ENCODE measurements at places on chromosomes 4 and X. TPM values are rescaled to one million over a fixed set of nuclear protein-coding genes. Genes with fewer than 3 reads are reported as not detected.

GRCh38 chr4:66741081-66741480 is 804.2 kb downstream of the CENPC start:
- H3K36me3 ChIP-seq = no peaks in the 10 kb centered on the region
- DNase-seq = no peak
- no peaks in the 10 kb centered on the region for H3K27me3 ChIP-seq
- no peak overlapping the region for H3K4me3 ChIP-seq
- no peak overlapping the region for H3K27ac ChIP-seq

DNA sequence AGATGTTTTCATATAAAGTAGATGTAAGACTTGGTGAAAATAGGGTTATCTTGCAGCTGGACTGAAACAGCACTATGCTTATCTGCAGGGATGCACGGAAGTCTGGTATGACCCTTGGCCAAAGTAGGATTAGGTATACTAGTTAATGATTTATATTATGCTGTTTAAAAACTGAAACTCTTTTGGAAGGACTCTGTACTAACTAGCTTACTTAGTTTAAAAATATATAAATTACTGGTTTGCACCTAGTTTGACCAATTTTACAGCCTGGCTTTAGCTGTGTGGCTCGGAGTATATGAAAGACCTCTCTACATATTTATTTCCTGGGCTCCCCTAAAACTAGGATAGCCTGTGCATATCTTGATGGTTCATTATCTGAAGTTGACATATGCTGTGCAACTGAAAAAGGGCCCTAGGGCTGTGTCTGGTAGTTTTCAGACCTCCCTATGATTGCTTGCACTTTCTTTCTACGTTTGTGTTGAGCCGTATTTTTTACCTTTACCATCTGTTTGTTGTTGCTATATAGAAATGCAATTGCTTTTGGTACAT is 89.2 kb downstream of the TMEM144 start:
- no peak overlapping the region for H3K27ac ChIP-seq
- no peaks in the 10 kb centered on the region for H3K4me1 ChIP-seq
- no peak overlapping the region for H3K4me3 ChIP-seq
- H3K27me3 ChIP-seq = no peaks in the 10 kb centered on the region

DNA sequence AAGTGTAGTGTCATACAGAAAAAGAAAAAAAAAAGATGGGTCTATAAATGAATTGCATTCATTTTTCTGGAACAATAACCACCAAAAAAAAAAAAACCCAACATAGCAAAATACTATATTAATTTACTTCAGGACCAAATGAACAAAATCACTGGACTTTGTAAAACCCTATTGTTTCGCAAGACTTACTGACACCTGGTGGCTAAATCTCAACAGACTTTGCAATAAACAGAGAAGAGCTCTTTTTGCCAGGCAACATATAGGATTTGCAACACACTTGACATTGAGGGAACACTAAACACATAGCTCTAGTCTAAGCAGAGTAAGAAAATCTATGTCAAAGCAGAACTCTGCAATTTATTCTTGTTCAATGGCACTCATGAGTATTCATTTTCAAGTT is 990.2 kb downstream of the STPG2 start:
- H3K36me3 ChIP-seq = no peaks in the 10 kb centered on the region
- DNase-seq = no peak
- H3K4me3 ChIP-seq = no peak overlapping the region
- H3K27ac ChIP-seq = no peak overlapping the region
- H3K4me1 ChIP-seq = no peaks in the 10 kb centered on the region

DNA sequence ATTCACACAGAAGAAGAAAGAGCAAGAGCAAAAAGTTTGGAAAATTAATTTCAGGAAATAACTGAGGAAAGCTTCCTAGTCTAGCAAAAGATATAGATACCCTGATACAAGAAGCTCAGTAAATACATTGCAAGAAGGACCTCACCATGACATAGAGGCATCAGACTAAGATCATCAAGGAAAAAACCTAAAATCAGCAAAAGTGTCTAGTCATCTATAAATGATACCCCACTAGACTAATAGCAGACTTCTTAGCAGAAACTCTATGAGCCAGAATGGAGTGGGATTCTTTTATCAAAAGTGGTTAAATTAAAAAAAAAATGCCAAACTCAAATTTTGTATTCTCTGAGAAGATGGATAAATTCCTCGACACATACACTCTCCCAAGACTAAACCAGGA is 10.5 kb upstream of the APOOL start:
- no peaks in the 10 kb centered on the region for H3K36me3 ChIP-seq
- H3K27me3 ChIP-seq = no peaks in the 10 kb centered on the region
- no peak for DNase-seq
- no peaks in the 10 kb centered on the region for H3K4me1 ChIP-seq
- H3K27ac ChIP-seq = no peak overlapping the region

ZGRF1 gene
- 3.6 TPM for polyA plus RNA-seq

DNA sequence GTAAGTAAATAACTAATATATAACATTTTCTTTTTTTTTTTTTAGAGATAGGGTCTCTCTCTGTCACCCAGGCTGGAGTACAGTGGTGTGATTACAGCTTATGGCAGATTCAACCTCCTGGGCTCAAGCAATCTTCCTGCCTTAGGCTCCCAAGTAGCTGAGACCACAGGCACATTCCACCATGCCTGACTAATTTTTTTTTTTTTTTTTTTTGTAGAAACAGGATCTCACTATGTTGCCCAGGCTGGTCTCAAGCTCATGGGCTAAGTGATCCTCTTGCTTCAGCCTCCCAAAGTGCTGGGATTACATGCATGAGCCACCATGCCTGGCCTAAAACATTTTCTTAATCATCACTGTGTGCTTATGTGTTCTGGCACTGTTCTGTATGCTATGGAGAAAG is 32.8 kb downstream of the MGARP start:
- H3K27me3 ChIP-seq = no peaks in the 10 kb centered on the region
- no peak overlapping the region for H3K4me3 ChIP-seq
- no peak for DNase-seq
- H3K4me1 ChIP-seq = peaks cover 8% of the 10 kb centered on the region
- no peak overlapping the region for H3K27ac ChIP-seq
- no peaks in the 10 kb centered on the region for H3K36me3 ChIP-seq

GPC3 gene
- 0.46 TPM for polyA plus RNA-seq

All from sigmoid colon (tissue), 7 donors.